Activated naive CD4-positive, alpha-beta T cell treated with Interleukin-2 at 50 U/mL for 16 hours (primary cell): ENCODE measurements at places on chromosomes 4 and X.

DNA sequence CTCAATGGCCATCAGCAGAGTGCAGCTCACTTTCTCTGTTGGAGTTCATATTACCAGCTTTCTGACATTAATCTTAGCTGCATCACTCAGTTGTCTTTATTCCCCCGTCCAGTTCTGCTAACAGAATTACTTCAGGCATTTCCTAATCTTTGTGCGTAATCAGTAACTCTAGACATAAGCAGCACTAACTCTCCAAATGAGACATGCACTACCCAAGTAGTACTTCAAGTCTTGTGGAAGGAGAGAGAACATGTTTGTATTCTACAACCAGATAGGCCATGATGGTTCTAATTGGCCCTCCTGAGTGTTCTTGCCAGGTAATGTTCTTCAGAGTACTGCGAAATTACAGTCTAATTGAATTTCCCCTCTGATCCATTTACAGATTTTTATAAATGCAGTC is 448.5 kb upstream of the RPS6KA3 start:
- no peak for DNase-seq

DNA sequence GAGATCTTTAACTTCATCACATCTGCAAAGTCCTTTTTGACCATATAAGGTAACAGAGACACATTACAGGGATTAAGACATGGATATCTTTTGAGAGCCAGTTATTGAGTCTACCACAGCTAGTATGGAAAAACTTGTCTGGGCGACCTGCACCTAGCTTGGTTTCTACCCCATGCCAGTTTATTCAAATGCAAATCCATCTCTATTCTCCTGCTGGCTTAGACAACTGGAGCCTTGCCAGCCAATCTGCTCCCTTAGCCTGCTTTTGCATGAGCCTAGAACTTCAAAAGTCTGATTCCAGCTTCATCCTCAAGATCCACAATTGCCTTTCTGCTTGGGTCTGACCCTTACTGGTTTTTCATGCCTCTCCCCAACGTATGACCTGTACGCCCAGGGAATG is 212.0 kb upstream of the AFF2 start:
- DNase-seq, result no peak

DNA sequence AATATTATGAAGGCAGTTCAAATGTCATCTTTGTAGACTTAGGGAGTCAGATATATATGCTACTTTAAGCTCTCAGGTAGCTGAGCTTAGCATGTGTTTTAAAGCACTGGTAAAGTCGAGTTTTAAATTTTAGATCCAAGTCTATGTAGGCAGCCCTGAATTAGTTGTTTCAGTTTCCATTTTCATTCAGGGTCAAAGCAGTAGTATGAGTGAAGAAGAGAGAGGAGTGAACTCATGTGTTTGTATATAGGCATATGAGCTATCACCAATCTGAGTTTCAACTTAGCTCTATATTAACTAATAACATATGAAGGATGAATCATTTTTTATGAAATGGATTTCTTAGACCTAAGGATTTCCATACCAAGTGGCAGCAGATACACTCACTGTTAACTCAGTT is 1353.4 kb downstream of the FSTL5 start:
- DNase-seq, result no peak

- DNase-seq, result no peak
Measured at GRCh38 chr4:42234817-42235216, 82.4 kb upstream of the BEND4 start.
